CD4-positive, alpha-beta T cell treated with Interleukin-6 at 100 ng/mL for 8 hours (primary cell): ENCODE measurements at places on chromosomes 3 and 15.

- DNase-seq, result peak; percentile 49
Measured at GRCh38 chr3:72347819-72348319, 500.4 kb downstream of the SHQ1 start.

DNA sequence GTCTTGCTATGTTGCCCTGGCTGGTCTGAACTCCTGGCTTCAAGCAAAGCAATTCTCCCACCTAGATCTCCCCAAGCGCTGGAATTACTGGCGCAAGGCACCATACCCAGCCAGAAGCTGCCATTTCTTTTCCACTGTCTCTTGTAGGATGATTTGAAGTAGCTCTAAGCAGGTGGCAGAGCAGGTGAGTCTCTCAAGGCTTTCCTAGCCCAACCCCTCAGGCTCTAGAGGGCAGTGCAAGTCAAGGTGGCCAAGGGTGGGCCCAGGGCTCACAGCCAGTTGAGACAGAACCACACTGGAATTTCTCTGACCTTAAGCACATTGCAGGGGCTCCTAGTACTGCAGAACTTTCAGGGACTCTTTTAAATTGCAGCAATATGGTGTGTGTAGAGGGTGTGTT is 15.6 kb upstream of the DAG1 start:
- no peak for DNase-seq

DNA sequence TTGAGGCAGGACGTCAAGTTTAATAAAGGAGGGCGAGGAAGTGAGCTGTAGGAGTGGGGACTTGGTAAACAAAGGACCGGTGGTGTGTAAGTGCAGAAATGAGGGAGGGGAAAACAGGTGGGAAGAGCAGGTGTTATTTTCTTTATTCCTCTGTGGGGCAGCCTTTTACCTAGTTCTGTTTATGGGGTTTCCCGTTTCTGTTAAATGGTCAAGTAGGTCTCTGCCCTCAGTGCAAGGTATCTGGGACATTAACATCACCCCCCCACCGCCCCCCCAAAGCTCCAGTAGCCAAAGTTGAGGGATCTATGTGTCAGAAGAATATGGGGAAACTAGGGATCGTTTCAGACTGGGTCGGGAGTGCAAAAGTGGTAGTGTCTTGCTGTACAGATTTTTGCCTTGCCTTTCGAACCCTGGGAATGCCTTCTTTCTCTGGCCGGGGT is 893 bp downstream of the MGA start:
- no peak for DNase-seq

DNA sequence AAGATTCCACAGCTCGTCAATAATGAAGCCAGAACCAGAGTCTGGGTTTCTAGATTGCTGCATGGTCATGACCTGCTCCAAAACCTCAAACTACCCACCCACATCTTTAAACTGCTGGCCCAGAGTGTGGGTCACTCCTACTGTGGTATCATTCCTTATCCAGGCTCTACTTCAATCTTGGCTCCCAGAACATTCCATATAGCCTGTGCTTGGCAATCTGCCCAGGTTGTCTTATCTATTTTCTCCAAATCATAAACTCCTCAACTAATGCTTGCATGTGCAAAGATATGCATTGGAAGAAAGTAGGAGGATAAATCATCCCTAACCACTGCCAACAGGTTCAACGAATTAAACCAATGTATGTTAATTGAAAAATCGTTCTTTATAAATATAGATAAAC is 169.7 kb downstream of the ANXA2 start:
- no peak for DNase-seq

GRCh38 chr15:92634060-92634459 is 21.5 kb downstream of the FAM174B start:
- no peak for DNase-seq

GRCh38 chr15:85419161-85419560 is 38.8 kb downstream of the AKAP13 start:
- no peak for DNase-seq

- no peak for DNase-seq
Measured at GRCh38 chr3:194189243-194189791, 53.4 kb downstream of the HES1 start.

- DNase-seq, result peak; percentile 64
Measured at GRCh38 chr15:76996526-76997401, 1.8 kb downstream of the PSTPIP1 start.

DNA sequence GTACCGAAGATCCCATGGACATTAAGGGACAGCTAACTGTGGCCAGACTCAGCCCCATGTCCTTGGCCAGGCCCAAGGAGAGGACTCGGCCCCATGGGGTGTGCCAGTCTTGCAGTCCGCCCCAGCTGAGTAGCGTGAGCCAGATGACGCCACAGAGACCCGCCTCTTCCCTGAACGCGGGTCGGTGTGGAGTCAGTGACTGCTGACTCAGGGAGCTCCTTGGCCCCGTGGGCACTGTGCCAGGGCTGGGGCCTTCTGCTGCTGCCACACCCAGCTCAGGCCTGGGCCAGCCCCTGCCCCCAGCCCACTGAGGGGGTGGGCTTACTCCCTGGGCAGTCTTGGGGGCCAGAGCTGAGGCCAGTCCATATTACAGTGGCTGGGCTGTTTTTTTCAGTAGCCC is 52.8 kb downstream of the PLXNA1 start:
- no peak for DNase-seq
